Endothelial cell of umbilical vein (primary cell): ENCODE measurements at places on chromosomes 16 and 17.

- DNase-seq = no peak
These were observed 183.4 kb downstream of the ENGASE start for GRCh38 chr17:79258041-79258440.

DNA sequence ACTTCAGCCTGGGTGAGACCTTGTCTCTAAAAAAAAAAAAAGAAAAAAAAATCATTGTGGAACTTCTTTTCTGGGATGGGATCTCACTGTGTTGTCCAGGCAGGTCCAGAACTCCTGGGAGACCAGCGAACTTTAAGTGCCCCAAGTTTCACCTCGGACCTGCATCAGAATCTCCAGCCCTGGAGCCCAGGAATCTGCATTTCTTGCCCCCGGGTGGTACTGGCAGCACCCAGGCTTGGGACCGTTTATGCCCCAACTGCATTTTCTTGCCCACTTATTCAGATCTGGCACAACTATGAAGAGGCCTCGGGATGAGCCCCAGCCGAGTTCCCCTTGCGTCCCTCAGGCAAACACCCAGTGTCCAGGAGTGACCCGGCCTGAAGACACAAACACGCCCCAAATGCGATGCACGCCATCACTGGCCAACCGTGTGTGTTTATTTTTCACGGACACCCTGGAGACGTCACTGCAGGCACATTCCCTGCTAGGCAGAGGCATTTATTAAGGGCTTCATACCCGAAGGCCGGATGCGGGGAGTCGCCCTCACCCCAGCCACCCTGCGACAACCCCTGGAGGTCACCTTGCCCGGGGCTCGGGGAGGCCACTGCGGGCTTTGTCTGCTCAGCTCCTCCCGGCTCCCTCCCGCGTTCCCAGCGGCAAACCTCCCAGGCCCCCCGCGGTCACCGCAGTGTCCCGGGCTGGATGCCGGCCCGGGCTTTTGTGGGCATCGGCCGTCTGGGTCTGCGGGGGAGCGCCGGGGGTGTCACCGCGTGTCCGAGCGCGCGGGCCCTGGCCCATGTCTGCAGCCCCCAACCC is 684 bp upstream of the SPIRE2 start:
- DNase-seq = peak; percentile 18

- DNase-seq = peak; percentile 26
These were observed 834 bp upstream of the TXNDC11 start for GRCh38 chr16:11743308-11744074.

- no peak for DNase-seq
These were observed 44.6 kb upstream of the MAF start for GRCh38 chr16:79644971-79645667.

DNA sequence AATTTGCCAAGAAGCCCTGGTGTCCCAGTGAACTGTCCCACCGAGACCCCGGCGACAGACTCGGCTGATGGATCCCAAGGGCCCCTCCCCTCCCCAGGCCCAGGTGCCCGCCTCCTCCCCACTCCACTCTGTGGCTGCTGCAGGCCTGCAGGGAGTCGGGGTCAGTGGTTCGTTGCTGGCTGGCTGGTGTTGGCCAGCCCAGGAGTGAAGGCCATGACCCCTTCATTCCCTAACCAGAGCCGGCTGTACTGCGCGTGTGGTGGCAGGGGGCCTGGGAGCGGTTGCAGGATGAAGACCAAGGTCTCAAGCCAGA is 9.2 kb upstream of the TBX2 start:
- DNase-seq = no peak

DNA sequence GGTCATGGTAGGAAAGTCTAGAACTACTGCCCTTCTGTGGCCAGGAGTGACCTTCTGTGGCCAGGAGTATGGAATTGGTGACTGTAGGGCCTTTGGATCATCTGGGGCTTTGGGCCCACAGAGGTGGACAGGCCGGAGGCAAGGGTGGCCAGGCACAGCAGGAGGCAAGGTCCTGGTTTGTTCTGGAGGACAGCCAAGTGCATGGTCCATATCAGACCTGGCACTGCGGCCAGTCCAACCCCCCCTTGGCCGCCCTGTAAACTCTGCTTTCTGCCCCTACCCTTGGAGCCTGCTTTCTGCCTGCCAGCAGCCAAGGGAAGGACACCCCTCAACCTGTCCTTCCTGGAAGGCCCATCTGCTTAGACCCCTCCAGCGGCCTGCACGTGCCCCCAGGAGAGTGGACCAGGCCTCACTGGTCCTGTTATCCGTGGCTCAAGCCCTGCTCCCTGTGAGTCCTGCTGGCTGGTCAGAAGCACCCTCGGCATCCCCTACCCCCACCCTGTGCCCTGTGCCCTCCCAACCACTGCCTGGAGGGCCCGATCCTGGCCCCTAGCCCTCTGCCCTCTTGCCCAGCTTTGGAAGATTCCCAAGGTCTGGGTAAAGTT is 2.3 kb upstream of the DCXR start:
- DNase-seq = no peak
